ENCODE measurements at places on chromosomes 6 and 20.

DNA sequence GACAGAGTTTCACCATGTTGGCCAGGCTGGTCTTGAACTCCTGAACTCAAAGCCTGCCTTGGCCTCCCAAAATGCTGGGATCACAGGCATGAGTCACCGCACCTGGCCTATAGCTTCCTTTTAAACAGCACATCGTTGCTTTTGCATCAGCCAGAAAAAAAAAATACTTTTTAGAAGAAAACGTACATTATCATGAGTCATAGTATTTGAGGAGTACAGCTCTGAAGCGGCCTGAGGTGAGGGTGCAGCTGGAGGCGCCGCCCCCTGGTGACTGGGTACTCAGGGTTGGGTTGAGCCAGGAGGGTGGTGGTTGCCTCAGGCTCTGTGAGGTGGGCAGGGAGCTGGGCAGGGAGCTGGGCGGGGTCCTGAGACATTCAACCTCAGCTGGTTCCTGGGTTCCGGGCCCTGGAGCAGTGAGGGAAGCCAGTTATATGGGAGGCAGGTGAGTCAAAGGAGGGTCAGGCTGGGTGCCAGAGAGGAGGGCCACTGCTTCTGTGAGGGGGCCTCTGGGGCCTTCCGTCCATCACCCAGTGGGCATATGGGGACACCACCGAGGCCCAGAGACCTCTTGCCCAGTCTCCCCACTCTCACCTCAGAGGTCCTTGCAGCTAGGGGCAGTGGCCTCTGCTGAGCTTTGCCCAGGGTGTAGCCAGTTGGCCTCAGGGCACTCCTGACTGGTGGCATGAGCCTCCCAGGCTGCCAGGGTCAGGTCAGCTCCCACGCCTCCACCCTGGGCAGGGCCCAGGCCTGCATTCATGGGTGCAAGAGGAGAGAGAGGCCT, 11.7 kb upstream of the ID1 start:
- no peak for DNase-seq

- DNase-seq = no peak
These were observed 170.3 kb upstream of the PDE10A start for GRCh38 chr6:165833355-165833754.

DNA sequence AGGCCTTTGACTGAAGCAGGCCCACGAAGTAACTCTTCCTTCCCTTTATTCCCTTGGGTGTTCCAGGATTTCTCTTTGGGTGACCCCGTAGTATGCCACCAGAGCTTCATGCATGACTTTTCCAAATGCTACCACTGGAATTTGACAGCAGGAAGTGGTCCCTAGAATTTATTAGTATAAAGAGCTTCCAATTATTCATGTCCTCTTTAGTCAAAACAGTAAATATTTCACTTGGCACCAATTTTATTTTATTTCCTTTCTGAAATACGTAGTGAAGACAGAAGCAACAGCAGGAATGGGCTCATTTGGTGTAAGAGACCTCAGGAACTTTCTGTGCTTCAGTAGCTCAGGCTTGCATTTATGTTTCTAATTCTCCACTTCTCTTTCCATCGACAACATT, 151.3 kb downstream of the LCA5 start:
- DNase-seq = no peak

- DNase-seq = no peak
These were observed 440.1 kb upstream of the ADGRB3 start for GRCh38 chr6:68194846-68195478.

GRCh38 chr20:1401451-1401907, 8.6 kb upstream of the FKBP1A start:
- no peak for DNase-seq

DNA sequence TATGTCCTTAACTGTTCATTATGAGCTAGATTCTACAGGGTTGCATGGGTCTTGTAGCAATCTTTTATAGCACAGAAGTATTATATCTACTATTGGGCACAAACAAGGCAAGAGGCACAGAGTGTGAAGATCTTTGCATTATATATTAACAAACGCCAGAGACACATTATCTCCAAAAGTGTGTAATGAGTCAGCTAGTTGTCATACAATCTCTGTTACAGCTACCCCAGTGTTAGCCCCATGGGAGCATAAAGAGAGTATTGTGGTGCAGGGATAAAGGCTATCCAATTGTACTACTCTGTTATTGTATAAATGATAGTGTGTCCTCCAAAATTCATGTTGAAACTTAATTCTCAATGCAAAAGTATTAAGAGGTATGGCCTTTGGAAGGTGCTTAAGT, 148.4 kb upstream of the RIMS1 start:
- DNase-seq = no peak

- no peak for DNase-seq
These were observed 40.8 kb downstream of the NT5E start for GRCh38 chr6:85490516-85491248.

- DNase-seq = no peak
These were observed 360.7 kb upstream of the FLRT3 start for GRCh38 chr20:14698125-14698524.

DNA sequence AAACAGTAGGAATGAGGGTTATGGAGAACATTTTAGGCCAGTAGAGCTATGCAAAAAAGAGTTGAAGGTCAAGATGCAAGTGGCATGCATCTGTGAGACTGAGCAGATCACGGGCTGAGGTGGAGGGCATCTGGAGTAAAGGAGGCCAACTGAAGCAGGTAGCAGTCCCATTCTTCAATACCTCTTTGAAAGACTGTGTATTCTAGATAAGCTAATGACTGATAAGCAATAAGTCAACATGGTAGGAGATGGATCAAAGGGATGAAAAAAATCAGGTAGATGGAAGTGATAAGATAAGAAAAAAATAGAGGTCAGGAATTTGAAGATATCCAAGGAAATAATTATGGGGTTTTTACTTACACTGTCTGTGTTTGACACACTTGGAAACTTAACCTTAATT, 55.6 kb downstream of the ARMC2 start:
- no peak for DNase-seq
